ENCODE measurements at places on chromosomes 6 and 20.

- DNase-seq = no peak
These were observed 230.1 kb upstream of the MOCS1 start for GRCh38 chr6:40164345-40164755.

DNA sequence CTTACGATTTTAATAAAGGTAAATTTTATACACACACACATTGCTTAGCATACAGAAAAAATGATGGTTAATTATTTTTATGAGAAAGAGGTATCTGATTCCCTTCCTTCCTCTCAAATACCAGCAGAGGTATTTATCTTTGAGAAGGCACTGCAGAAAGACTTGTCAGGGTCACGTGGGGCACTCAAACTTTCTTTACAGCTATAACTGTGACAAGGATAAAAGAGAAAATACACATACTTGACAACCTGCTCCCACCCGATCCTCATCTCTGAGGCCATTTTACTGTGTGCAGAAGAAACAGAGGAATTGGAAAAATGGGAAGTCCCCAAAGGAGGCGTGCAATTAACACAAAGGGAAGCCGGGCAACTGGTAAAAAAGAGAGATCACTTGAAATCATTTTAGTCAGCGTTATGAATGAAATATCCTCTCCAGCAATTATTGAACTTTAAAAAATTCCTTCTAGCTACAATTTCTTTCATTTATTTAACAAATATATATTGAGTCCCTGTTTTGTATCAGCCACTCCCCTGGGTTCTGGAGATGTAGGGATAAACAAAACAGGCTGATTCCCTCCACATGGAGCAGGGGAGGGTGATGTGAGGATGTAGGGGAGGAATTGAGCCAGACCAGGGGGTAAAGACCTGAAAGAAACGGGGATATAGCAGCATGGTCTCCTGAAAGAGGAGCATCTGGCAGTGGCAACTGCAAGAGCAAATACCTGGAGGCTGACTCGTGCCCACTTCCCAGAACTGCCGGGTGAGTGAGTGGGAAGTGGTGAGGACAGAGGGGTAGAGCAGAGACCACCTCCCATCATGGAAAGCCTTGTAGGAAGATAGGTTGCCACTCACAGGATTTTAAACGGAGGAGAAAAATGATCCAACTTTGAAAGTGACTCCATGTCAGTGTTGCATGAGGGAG lies 510.3 kb downstream of the KIF16B start:
- DNase-seq = no peak

GRCh38 chr6:134436281-134436815 lies 118.4 kb upstream of the SGK1 start:
- peak; percentile 79 for DNase-seq

GRCh38 chr6:44701637-44702101 lies 314.2 kb downstream of the CDC5L start:
- DNase-seq = no peak

GRCh38 chr20:57990396-57990987 lies 238.0 kb downstream of the ANKRD60 start:
- no peak for DNase-seq

DNA sequence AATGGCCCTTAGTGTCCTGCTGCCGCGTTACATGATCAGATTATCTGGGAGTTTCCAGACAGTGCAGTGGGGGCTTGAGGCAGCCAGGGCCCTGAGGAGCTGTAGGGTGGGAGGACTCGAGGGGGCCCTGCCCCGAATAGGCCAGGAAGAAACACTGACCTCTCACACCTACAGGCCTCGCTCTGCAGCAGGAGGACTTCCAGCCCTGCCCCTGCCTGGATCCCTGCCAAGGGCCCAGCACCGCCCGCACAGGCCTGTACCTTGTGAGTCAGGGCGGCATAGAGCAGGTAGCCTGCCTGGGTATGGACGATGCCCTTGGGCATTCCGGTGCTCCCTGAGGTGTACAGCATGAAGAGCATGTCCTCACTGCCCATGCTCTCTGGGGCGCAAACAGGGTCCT lies 30.1 kb upstream of the APMAP start:
- no peak for DNase-seq

GRCh38 chr6:32956176-32956575 lies 3.3 kb upstream of the HLA-DMA start:
- DNase-seq = no peak

- DNase-seq = no peak
These were observed 55.4 kb downstream of the RAB44 start for GRCh38 chr6:36752886-36753506.

DNA sequence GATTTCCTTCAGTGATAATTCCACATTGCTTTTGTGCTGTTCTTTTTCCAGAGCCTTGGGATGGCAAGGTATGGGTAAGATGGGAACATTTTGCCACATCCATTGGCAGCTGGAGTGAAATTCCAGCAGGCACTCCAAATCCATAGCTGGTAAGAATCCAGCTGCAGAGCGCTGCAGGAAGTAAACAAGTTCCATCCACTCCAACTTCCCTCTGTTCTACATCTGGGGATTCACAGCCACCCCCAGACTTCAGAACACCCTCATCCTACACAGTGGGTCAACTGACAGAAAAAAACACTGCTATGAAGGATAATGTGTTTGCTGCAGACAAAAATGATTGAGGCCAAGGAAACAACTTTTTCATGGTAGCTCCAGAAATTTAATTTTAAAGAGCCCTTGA lies 747.8 kb downstream of the MAFB start:
- DNase-seq = no peak

GRCh38 chr6:19664878-19665612 lies 172.1 kb upstream of the ID4 start:
- no peak for DNase-seq

- no peak for DNase-seq
These were observed 7.2 kb upstream of the THEMIS start for GRCh38 chr6:127907960-127908640.

DNA sequence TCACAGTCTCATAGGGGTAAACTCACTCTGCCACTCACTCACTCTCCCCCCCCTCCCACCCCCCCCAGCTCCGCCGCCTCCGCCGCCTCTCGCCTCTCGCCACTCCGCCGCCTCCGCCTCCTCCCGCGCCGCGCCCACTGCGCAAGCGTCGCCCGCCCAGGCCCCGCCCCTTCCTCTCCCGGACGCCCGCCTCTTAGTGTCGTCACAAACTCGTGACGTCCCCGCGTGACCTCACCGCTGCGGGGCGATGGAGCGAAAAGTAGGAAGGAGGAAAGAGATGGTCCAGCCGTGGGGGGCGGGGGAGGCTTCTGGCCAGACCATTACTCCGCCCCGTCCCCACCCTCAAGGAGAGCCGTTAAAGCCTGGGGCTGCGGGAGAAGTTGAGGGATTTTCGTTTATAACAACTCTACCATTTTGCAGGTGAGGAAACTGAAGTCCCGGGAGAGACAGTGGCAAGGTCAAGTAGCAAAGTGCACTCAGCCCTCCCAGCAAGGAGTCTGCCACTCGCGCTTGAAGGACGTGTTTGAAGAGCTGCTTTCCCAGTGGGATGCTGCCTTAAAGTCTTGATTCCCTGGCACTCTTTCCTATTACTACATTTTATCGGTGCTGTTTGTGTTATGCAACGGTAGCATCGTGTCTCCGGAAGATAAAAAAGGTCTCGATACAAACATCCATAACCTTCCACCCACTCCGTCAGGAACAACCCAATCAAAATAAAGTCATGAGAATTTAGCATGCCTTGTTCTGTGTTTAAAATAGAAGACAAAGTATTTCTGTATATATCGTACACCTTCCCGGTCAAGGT lies at the start of gene ILRUN:
Gene ILRUN, minus strand, starts transcription at position 29 of the 805 bp plus-strand sequence. CDS start 164 bp downstream, outside the sequence.
- peak; percentile 98 for DNase-seq

- no peak for DNase-seq
These were observed 81.3 kb downstream of the AFDN start for GRCh38 chr6:167907837-167908681.

- DNase-seq = no peak
These were observed 3.2 kb downstream of the GNAS-AS1 start for GRCh38 chr20:58847463-58847862.

- DNase-seq = peak; percentile 36
These were observed 11.3 kb downstream of the NT5E start for GRCh38 chr6:85460921-85461797.

- no peak for DNase-seq
These were observed 61.4 kb upstream of the TNFAIP3 start for GRCh38 chr6:137805622-137806021.

DNA sequence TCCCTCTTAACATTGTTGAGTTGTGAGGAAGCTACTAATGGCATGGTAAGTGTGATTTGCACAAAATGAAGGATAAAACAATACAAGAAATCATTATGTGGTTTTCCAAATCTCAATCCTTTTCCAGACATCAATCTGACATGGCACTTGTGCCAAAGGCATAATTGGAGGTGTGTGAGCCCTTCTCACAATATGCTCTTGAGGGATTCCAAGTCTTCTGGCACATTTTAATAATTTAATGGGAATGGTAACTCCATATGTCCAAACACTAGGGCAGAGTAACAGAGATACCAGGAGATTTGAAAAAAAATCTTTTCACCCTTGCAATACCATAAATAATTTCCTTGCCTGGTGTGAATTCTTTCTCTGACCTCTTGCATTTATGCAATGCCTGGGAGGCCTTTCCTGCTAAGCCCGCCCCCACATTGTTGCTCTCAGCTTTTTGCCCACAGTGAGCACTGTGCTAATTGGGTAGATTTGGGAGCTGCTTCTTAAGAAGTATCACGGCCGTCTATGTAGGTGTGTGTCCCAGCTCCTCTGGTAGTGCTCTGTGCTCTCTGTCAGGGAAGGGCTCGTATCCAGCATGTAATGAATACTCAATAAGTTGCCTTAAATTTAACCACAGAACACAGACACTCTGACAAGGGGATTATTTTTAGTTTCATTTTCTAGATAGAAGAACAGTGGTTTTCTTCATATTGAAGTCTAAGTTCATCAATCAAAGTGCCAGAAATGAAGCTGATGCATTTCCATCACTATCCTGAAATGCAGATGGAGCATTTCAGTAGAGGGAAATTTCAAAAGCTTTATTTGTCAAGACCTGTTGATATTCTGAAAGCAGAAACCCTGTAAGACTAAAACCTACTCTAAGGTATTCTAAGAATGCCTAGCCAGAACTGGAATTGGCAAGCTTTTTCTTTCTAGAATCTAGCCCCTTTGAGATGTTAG lies 54.4 kb upstream of the CEP85L start:
- DNase-seq = peak; percentile 38

GRCh38 chr20:57211908-57212533 lies 54.4 kb downstream of the BMP7 start:
- DNase-seq = no peak

DNA sequence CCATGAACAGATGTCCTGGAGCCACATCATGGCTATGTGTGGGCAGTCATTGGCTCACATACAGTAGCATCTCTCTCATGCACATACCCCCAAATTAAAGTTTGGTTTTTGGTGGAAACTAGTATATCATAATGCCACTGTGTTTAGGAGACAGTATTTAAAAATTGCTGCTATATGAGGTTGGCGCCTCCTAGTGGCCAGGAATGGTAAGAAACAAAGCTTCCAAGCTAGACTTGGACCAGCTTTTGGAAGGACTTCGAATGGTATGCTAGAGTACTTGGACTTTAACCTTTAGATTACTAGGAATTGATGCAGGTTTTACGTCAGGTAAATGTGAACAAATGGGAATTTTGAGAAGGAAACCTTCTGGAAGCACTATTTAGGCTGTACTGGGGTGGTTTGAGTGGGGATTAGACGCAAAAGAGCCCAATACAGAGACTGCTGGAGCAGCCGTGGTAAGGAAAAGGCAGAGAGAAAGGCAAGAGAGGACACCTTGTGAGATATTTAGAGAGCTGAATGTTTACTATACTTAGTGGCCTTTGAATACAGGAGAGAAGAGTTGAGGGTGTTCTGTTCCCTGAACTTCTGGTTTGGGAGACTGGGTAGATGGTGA lies 23.8 kb downstream of the PRSS35 start:
- DNase-seq = peak; percentile 69

DNA sequence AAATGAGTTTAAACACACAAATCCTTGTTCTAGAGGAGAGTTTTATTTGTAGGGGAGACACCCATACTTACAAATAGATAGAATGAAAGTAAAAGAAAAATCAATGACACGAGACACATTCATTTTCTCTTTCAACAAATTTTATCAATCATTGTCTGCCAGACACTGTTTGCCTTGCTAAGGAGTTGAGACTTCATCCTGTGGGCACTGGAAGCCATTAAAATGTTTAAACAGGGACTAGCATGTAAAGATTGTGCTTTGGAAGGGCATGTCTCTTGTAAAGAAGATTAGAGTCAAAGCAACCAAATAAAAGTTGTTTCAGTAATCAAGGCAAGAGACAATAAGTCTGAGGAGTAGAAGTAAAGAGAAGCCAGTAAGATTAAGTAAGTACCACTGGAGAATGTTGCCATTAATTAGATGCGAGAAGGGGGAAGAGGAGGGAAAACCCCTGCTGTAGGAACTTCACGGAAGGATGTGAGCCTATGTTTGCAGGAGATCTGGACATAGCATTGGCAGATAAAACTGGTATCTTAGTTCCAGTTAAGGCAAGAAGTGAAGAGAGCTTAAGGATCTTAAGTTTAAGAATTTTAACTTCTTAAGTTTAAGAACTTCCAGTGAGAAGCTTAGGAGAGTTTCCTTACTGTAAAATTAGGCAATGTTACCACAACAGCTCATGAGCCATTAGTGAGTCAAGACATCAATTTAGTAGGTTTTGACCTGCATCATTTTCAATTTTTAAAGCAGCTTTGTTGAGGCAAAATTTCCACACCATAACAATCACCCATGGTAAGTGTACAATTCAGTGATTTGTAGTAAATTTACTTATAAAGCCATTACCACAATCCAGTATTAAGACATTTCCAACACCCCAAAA lies 117.0 kb upstream of the UST start:
- no peak for DNase-seq

DNA sequence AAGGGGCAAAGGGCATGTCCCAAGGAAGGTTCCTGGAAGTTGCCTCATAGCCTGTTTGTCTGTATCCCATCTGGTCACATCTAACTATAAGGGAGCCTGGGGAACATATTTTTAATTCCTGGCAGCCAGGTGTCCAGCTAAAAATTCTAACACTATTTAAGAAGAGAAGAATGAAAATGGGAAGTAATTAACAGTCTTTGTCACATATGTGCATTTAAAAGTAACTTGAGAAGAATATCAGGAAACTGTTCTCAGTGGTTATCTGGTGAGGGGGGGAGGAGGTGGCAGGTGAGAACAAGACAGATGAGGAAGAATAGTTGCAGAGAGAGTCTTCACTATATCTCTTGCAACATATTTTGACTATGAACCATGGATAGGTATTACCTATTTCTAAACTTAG lies 75.5 kb upstream of the ELOVL5 start:
- no peak for DNase-seq

DNA sequence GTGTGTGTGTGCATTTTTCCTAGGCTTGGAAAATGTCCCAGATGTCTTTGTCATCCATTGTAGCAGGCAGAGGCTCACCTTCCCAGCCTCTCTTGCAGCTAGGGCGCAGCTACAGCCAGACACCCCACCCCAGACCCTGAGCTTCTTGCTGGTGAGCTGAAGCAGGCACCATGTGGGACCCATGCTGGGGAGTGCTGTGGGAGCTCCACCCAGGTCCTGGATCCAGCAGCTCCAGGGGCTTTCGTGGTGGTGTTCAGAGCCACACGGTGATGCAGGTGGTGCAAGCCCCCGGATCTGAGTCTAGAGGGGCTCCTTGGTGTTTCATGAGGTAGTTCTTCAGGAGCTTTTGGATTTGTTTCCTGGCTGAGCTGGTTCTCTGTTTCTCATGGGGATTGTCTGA lies 56.0 kb upstream of the ZFP64 start:
- DNase-seq = no peak

All from activated CD4-positive, alpha-beta T cell treated with anti-CD3 and anti-CD28 coated beads, Interleukin-2, amount 50 U/mL, for 48 hours (primary cell).